ENCODE measurements at places on chromosomes 3 and 15. TPM values are rescaled to one million over a fixed set of nuclear protein-coding genes. Genes with fewer than 3 reads are reported as not detected.

The GAP43 gene
- total RNA-seq, result not detected

The GPR171 gene
- not detected for total RNA-seq

The PCOLCE2 gene
- 2.6 TPM for total RNA-seq

The SEMA3G gene
- total RNA-seq, result 61.1 TPM

The CFAP161 gene
- 0.32 TPM for total RNA-seq

The P4HTM gene
- total RNA-seq, result 28.9 TPM

The GOLGA8N gene
- 1.6 TPM for total RNA-seq

The CYP8B1 gene
- total RNA-seq, result not detected

The GPR15 gene
- total RNA-seq, result not detected

The PSTPIP1 gene
- not detected for total RNA-seq

The TRIM71 gene
- total RNA-seq, result not detected

The ADPGK gene
- 48.7 TPM for total RNA-seq

The PLA2G4B gene
- total RNA-seq, result 0.32 TPM

The CTXND1 gene
- not detected for total RNA-seq

The TMCO5A gene
- not detected for total RNA-seq

The PBRM1 gene
- 58.5 TPM for total RNA-seq

Measured in epithelial cell of umbilical artery (primary cell).